ENCODE measurements at places on chromosomes 13 and 19.

- DNase-seq = no peak
These were observed 53.0 kb downstream of the ARHGEF7 start for GRCh38 chr13:111168107-111168506.

GRCh38 chr19:42657556-42657955 lies 62.8 kb upstream of the CEACAM8 start:
- no peak for DNase-seq

- no peak for DNase-seq
These were observed 336.5 kb downstream of the PCDH20 start for GRCh38 chr13:61078976-61079770.

DNA sequence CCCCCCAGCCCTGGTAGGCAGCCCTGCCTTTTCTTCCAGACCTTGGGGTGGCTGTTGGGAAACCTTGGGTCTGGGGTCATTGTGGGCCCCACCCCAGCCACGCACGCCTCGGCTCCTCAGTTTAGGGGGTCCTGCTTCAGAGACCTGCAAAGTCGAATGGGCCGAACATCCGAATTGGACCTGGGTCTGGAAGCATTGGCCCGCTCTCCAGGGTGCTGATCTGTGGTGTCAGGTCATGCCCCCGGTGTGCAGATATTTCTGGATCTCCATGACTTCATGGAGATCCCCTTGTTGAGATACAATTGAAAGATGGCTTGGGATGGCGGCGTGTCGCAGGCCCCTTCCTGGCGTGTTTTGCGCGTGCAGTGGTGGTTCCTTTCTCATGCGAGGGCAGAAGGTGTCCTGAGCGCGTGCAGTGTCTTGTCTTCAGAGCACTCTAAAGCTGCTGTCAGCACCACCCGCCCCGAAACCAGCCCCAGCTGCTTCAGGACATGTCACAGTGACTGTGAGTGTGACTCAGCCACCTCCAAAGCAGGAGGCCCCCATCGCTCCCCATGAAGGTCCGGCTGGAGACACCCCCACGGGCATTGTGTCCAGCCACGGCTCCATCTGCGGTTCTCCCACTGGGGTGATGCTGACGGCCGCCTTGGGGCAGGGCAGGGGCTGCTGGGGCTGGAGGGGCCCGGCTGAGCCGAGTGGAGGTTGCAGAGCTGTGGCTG lies 112.7 kb downstream of the KDM4B start:
- DNase-seq = no peak

- DNase-seq = no peak
These were observed 88.8 kb downstream of the TNFRSF19 start for GRCh38 chr13:23658929-23659541.

DNA sequence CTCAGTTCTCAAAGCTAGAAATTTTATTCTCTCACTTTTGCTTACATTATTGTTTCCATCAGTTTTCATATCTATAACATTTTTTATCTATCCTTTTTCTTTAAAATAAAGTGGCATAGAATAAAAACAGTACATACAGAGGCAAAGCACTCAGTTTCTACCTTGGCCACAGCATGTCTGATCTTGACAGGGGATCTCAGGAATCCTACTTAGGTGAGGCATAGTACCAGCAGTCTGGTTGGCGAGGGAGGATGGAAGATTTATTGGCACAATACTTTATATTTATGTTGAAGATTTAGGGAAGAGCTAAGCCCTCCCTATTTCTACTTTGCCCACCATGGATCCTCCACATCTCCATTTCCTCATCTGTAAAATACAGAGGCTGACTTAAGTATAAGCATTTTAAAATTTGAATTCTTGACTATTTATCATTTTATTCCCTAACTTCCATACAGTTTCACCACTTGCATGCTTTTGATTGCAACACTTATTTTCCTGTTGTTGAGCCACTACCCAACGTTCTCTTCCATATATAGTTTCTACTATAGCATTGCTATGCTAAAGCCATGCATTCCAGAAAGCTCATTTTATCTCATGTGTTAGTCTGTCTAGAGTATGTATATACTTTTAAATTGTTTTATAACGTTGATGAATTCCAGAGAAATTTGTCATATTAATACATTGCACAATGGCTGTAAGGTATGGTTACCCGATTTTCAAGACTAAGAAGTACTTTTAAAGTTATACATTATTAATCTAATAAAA lies 506.7 kb downstream of the KCTD12 start:
- DNase-seq = no peak

DNA sequence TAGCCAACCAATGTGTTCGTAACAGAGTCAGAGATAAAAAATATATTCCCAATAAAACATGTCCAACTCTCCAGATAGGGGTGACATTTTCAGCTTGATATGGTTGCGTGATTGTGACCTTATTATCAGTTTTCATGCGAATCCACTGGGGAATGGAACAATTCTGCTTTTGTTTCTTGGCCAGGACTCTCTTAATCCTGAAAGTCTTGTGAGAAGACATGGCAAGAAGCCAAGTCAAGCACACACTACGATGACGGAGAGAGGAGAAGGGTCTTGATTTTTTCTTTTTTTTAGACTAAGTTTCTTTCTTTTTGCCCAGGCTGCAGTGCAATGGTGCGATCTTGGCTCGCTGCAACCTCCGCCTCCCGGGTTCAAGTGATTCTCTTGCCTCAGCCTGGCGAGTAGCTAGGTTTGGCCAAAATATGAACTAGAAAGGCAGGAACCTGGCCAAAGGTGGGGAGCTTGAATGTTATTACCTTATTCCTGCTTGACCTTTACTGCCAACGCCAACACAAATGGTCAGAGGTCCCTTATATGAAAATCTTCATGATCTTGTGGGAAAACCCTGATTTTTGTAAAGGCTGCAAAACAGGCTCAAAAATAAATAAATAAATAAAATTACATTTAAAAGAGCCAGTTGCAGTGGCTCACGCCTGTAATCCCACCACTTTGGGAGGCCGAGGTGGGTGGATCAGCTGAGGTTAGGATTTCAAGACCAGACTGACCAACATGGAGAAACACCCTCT lies 14.5 kb downstream of the ZNF816 start:
- no peak for DNase-seq
